ENCODE measurements at places on chromosomes 16 and 17.

DNA sequence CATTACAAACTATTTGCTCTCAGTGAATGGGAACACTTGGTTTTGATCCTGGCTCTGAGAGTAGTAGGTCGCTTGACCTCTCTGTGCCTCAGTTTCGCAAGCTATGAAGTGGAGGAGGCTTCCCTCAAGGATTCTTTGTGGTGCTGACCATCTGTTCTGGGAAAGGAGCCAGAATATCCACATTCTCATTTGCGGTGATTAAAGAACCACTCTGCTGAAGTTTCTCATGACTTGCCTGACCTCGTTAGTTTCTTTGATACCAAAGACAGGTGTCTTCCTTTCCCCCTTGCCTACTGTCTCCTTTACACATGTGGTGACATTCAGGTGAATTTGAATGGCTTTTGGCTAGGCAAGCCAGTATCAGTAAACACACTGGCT is 116.0 kb downstream of the SNX29 start:
- DNase-seq: no peak

DNA sequence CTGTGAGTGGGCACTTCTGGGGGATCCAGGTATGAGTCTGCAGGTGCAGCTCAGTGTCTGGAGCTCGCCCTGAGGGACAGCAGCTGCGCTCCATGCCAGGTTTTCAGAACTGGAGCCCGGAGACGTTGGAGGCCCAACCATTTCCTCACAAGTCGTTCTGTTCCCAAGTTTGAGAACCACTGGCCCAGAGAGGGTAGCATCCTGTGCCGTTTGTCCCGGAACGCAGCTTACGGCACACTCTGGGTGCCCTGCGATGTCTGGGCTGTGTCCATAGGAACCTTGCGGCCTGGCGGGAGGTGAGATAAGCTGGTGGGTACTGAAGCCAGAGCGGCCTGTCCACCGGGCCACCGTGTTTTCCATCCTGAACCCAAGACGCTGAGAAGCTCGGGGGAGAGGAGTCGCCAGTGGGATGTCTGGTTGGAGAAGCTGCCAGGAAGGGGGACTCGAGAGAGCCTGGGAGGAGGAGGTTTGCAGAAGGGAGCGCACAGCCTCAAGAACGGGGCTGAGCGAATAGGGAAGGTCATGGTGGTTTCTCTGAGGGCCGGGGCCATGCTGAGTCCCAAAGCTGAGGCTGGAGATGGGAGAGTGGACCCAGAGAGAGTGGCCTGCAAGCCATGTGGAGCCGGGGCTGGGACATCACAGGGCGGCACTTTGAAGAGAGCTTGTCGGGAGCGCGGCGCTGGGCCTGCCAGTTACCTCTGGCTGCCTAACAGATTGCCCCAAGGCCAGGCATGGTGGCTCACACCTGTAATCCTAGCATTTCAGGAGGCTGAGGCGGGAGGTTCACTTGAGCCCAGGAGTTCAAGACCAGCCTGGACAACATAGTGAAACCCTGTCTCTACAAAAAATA is 211.0 kb upstream of the GSE1 start:
- DNase-seq: no peak

GRCh38 chr16:63714876-63715275 is 1407.0 kb downstream of the CDH11 start:
- DNase-seq: no peak

DNA sequence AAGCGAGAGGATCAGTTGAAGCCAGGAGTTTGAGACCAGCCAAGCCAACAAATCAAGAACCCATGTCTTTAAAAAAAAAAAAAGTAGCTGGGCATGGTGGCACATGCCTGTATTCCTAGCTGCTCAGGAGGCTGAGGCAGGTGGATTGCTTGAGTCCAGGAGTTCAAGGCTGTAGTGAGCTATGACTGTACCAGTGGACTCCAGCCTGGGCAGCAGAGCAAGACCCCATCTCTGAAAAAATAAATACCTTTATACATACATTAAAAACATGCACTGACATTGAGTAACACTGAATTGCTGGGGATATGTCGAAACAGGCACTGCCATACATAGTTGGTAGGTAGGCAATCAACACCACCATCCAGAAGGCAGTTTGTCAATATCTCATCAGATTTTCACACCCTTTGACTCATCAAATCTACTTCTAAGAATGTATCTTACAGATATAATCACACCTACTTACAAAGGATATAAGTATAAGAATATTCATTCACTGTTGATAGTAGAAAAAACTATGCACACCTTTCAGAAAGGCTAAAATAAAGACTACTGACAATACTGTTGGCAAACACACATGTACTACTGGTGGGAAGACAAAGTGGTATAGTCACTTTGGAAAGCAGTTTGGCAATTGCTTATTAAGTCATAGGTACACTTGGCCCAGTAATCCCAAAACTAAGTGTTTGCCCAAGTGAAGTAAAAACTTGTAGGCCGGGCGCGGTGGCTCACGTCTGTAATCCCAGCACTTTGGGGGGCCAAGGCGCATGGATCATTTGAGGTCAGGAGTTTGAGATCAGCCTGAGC is 6.4 kb upstream of the CEP20 start:
- no peak for DNase-seq

- DNase-seq: no peak
Observed at GRCh38 chr16:66391726-66392670, 25.5 kb downstream of the CDH5 start.

DNA sequence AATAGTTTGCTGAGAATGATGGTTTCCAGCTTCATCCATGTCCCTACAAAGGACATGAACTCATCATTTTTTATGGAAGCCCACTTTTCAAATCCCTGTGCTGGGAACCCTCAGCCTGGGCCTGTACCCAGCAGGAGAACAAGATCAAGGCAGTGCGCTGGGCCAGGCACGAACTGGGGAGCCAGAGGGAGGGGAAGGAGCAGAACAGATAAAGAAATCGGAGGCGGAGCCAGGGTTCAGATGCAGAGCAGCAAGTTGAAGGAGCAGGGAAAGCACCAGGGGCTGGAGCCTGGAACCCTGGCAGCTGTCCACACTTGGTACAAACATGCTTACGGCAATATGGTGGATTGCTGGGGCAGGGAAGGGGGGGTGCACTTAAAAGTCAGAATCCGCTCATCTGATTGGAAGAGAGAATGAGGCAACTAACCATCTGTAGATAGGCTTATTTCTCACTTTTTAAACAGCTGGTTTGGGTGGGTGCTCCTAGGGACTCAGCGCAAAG is 107.5 kb downstream of the NOG start:
- no peak for DNase-seq

- no peak for DNase-seq
Observed at GRCh38 chr16:89921131-89921701, 1.9 kb upstream of the TUBB3 start.

- DNase-seq: peak; percentile 19
Observed at GRCh38 chr16:10297341-10298006, 88.4 kb upstream of the ATF7IP2 start.

DNA sequence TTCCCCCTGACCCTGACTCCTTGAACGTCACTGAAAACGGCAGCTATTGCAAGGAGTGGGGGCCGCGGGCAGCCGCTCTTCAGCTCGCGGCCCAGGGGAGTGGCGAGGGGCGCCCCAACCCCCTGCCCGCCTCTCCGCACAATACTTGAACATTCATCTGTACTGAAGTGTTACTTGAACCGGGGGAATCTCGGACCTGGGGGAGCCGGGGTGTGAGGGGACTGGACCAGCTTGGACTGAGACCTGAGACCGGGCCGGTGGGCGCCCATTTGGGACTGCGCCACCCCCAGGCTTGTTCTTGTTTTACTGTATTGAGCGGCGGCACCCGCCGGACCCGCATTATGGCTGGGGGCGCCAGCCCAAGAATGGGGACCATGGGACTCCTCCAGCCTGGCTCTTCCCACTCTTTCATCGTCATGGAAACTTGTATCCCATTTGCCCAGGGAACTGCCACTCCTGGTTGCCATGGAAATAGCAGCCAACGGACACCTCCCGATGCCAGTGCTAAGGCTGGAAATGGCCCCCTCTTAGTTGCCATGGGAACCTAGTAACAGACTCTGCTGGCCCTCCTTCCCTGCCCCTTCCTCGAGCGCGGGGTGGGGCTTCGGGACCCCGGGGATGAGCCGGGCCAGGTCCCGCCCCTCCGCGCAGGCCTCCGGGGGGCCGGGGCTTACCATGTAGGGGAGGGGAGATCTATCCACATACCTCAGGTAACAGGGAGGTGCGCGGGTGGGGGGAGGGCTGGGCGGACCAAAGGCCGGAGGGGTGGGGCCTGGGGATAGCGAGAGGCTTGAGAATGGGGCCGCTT is 805 bp upstream of the ORAI3 start:
- no peak for DNase-seq

DNA sequence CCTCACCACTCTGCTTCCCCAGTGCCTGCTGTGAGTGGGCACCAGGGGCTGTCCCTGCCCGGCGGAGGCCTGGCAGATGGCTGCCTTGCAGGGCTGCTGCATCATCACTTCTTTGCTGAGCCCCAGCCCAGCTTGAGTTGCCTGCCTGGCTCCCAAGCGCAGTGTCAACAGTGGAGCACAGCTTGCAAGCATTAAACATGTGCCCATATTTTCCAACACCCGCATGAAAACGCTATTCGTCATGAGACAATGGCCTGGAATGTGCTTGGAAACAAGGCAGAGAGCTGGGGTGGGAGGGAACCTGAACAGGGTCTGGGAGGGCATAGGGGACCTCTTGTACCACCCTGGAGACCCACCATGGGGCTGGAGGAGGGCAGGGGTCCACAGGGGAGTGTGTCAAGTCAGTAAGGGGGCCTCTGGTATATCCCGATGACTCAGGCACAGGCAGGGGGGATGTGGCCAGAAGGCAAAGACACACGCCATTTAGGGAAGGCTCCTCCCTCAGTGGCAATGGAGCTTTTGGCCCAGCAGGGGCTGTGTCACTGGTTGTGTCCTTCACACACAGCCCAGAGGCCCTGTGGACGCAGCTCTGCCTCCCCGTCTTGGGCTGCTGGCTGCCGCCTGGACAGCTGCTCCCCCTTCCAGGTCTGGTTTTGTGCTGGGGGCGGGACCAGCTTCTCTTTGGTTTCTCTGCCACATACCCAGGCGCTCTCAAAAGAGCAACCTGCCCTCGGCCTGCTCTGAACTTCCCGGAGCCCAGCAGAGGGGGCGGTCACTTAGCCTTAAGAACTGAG is 17.4 kb upstream of the MTSS2 start:
- no peak for DNase-seq

DNA sequence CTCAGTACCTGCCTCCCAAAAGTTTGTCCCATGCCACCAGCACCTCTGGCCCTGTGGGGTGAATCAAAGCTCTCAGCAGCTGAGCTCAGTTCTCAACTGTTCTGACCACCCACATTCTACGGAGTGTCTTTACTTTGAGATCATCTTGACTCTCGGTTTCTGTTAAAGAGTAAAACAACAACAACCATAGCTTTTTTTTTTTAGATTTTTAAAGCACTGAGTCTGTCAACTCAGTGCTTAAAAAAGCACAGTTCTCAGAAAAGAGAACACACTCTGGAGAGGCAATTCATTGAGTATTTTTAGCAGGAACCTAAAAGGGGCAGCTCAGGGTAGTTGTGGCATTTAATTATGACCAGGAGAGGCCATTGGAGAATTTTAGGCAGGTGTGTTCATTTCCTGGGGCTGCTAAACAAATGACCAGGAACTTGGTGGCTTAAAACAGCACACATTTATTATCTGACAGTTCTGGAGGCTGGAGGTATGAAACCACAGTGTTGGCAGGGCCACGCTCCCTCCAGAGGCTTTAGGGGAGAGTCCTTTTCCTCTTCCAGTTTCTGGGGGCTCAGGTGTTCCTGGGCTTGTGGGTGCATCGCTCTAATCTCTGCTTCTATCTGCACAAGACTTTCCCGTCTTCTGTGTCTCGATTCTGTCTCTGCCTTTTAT is 6.7 kb upstream of the WFIKKN2 start:
- DNase-seq: no peak

GRCh38 chr16:80802138-80802537 is 2.3 kb downstream of the CDYL2 start:
- DNase-seq: no peak

Data from GF-D8 (cell line).